ENCODE measurements at places on chromosomes 5 and 9. TPM values are rescaled to one million over a fixed set of nuclear protein-coding genes. Genes with fewer than 3 reads are reported as not detected.
A peak's percentile ranks its signal among the peaks of the same experiment; 100 is the strongest.

- no peak overlapping the region for H3K4me3 ChIP-seq
- no peaks in the 10 kb centered on the region for H3K4me1 ChIP-seq
- no peaks in the 10 kb centered on the region for H3K27me3 ChIP-seq
- H3K36me3 ChIP-seq: no peaks in the 10 kb centered on the region
- H3K27ac ChIP-seq: no peak overlapping the region
Measured at GRCh38 chr9:76707510-76707909, 56.7 kb upstream of the PCA3 start.

GRCh38 chr5:72525816-72526215 lies 18.6 kb upstream of the ZNF366 start:
- H3K4me3 ChIP-seq: no peak overlapping the region
- no peaks in the 10 kb centered on the region for H3K27me3 ChIP-seq
- no peaks in the 10 kb centered on the region for H3K4me1 ChIP-seq
- no peaks in the 10 kb centered on the region for H3K36me3 ChIP-seq
- H3K27ac ChIP-seq: no peak overlapping the region

GRCh38 chr5:138459311-138459933 lies 5.9 kb upstream of the EGR1 start:
- no peaks in the 10 kb centered on the region for H3K36me3 ChIP-seq
- no peak overlapping the region for H3K27ac ChIP-seq
- no peaks in the 10 kb centered on the region for H3K27me3 ChIP-seq
- no peak for DNase-seq

GRCh38 chr5:141685591-141685990 lies 3.6 kb upstream of the ARAP3 start:
- no peaks in the 10 kb centered on the region for H3K36me3 ChIP-seq
- H3K4me3 ChIP-seq: no peak overlapping the region
- no peak overlapping the region for H3K27ac ChIP-seq
- peaks cover 18% of the 10 kb centered on the region for H3K4me1 ChIP-seq
- DNase-seq: no peak
- H3K27me3 ChIP-seq: no peaks in the 10 kb centered on the region

DNA sequence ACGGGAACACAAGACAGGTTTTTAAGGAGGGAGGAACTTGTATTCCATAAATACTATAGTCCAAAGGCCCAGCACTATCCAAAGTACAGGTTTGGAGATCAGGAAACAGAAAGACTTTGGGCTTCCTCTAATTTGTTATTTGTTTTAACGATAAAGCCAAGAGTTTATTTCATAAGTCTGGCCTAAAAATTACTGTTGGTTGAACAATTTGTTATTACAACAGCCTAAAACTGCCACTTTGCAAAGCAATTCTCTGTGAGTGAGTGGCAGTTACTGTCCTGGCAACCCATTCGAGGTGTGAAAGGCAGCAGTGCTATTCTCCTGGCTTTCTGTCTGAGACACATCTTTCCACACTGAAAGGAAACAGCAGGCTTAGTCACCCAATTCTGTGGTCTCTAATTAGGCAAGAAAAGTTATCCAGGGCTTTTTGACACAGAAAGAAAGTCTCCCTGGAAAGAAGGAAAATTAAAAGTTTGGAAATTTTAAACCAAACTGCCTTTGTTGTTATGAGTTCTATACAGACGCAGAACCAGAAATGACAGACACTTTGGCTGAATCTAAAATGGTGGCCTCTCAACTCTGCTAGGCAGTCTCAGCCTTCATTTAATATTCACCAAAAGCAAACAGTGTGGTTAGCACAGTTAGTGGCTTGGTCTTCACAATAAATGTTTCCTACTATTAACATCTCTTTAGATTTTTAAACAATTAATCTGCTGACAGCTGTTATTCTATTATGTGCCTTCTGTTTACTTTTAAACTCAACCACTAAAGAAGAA lies 33.9 kb downstream of the PSMB7 start:
- no peaks in the 10 kb centered on the region for H3K4me1 ChIP-seq
- no peak for DNase-seq
- no peak overlapping the region for H3K4me3 ChIP-seq
- H3K27ac ChIP-seq: no peak overlapping the region
- no peaks in the 10 kb centered on the region for H3K27me3 ChIP-seq

- no peaks in the 10 kb centered on the region for H3K36me3 ChIP-seq
- no peak for DNase-seq
- H3K4me1 ChIP-seq: no peaks in the 10 kb centered on the region
- H3K27ac ChIP-seq: no peak overlapping the region
- H3K27me3 ChIP-seq: no peaks in the 10 kb centered on the region
Measured at GRCh38 chr5:111932628-111933027, 175.6 kb upstream of the NREP start.

- H3K4me3 ChIP-seq: no peak overlapping the region
- H3K27me3 ChIP-seq: no peaks in the 10 kb centered on the region
- H3K27ac ChIP-seq: no peak overlapping the region
- no peaks in the 10 kb centered on the region for H3K4me1 ChIP-seq
Measured at GRCh38 chr5:76169146-76169905, 86.1 kb downstream of the SV2C start.

DNA sequence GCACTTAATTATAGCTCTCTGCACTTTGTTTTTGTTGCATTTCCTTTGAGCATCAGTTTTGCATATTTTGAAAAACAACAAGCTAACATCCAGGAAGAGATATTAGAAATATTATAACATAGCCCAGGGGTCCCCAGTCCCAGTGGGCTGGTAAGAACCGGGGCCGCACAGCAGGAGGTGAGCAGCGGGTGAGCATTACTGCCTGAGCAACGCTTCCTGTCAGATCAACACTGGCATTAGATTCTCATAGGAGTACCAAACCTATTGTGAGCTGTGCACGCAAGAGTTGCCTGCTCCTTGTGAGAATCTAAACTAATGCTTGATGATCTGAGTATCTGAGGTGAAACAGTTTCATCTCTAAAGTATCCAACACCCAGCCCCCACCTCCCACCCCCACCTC lies 675.9 kb upstream of the ZNF608 start:
- no peaks in the 10 kb centered on the region for H3K27me3 ChIP-seq
- H3K4me3 ChIP-seq: no peak overlapping the region
- DNase-seq: no peak

DNA sequence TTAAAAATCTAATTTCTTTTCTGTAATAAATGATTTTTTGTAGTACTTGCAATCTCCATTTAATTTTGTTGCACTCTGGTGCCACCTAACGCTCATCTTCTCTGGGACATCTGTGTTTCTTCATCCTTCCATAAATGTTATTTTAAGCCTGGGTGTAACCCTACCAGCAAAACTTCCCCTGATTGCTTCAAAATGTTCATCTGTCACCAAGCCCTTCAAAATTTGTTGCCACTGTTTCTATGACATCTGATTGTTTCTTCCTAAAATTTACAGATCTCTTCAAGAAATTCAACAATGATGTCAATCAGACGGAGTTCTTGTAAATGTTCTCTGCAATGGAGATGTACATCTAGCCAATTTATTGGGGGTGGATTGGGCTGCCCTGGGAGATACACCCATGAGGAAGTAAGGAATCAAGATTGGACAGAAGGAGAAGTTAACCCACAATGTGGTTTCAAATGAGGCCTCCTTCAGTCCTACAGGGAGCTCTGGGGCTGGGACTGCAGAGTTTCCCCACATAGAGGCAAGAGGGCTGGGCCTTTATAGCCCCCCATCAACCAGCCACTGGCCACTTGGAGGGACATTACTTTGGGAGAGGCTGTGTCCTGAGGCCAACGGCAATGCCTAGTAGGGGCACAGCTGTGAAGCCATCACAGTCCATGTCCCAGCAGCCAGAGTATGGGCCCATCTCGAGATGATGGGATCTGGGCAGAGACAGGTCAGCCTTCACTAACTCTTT lies 23.3 kb downstream of the MCTP1 start:
- no peaks in the 10 kb centered on the region for H3K4me1 ChIP-seq
- H3K27ac ChIP-seq: no peak overlapping the region
- DNase-seq: no peak
- no peaks in the 10 kb centered on the region for H3K27me3 ChIP-seq
- no peaks in the 10 kb centered on the region for H3K36me3 ChIP-seq

DNA sequence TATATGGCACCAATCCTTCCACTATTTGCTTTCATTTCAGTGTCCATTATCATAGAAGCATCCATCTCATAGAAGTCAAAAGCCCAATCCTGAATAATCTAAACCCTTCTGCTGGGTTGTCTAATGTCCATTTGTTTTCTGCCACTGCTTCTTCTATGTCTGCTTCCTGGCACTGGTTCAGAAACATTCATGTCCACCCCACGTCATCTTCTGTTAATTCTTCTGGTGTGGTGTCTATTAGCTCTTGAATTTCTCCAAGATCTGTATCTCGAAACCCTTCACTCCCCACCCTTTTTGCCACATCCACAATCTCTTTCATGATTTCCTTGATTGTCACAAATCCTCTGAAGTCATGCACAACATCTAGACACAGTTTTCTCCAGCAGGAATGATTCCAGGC lies 23.2 kb upstream of the GOLGA1 start:
- no peaks in the 10 kb centered on the region for H3K4me1 ChIP-seq
- H3K27me3 ChIP-seq: no peaks in the 10 kb centered on the region
- no peak for DNase-seq
- H3K36me3 ChIP-seq: 0 out of 2 replicates have a peak, but pooled peaks cover 2% of the 10 kb centered on the region

DNA sequence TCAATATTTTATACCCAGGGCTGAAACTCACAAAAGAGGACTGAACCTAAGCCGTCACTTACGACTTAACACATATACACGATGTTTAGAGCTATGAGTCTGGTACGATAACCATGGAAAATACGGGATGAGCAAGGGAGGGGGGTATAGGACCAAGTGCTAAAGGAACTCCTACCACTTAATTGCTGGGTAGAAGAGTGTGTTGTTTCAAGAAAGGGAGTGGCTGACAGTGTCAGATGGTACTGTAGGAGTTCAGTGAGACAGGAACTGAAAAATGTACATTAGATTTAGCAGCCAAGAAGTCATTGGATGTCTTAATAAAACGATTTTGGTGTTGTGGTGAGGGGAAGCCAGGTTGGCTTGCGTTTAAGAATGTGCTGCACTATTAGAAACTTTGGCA lies 21.6 kb downstream of the SLC12A2 start:
- no peak for DNase-seq
- H3K27me3 ChIP-seq: no peaks in the 10 kb centered on the region
- no peaks in the 10 kb centered on the region for H3K36me3 ChIP-seq
- H3K27ac ChIP-seq: no peak overlapping the region
- no peak overlapping the region for H3K4me3 ChIP-seq
- no peaks in the 10 kb centered on the region for H3K4me1 ChIP-seq

DNA sequence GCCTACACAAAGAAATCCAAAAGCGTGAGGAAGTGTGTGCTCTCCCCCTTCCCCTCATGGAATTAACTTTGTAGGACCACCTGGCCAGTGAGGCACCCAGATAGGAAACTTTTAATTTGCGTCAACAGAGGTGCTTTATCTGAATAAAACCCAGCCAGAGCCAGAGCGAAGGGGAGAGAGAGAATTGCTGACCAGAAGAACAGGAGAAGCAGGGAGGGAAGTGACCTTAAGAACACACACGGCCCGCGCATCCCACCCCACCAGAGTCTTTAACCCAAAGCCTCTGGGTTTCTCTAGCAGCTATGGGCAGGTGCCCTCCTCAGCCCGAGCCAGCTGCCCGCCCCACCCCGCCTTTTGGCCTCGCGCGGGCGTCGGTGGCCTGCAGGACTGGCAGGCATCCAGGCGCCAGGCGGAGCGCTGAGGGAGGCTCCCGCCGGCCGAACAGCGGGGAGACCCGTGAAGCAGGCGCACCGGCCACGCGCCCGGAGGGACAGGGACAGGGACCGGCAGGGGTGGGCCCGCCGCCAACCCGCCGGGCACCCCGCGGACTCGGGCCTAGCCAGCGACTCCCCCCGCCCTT lies 580 bp downstream of the ERAP1 start:
- no peaks in the 10 kb centered on the region for H3K27me3 ChIP-seq
- H3K4me3 ChIP-seq: peak overlapping the region; percentile 70
- peak; percentile 73 for DNase-seq
- H3K36me3 ChIP-seq: no peaks in the 10 kb centered on the region

GRCh38 chr9:130276121-130276520 lies 10.6 kb downstream of the HMCN2 start:
- no peak for DNase-seq
- no peak overlapping the region for H3K4me3 ChIP-seq
- H3K27me3 ChIP-seq: no peaks in the 10 kb centered on the region
- no peaks in the 10 kb centered on the region for H3K36me3 ChIP-seq
- H3K4me1 ChIP-seq: no peaks in the 10 kb centered on the region

GRCh38 chr9:35414889-35415288 lies 75.0 kb upstream of the RUSC2 start:
- H3K27me3 ChIP-seq: no peaks in the 10 kb centered on the region
- H3K27ac ChIP-seq: no peak overlapping the region
- H3K36me3 ChIP-seq: no peaks in the 10 kb centered on the region
- H3K4me1 ChIP-seq: peaks cover 4% of the 10 kb centered on the region
- DNase-seq: no peak
- no peak overlapping the region for H3K4me3 ChIP-seq

DNA sequence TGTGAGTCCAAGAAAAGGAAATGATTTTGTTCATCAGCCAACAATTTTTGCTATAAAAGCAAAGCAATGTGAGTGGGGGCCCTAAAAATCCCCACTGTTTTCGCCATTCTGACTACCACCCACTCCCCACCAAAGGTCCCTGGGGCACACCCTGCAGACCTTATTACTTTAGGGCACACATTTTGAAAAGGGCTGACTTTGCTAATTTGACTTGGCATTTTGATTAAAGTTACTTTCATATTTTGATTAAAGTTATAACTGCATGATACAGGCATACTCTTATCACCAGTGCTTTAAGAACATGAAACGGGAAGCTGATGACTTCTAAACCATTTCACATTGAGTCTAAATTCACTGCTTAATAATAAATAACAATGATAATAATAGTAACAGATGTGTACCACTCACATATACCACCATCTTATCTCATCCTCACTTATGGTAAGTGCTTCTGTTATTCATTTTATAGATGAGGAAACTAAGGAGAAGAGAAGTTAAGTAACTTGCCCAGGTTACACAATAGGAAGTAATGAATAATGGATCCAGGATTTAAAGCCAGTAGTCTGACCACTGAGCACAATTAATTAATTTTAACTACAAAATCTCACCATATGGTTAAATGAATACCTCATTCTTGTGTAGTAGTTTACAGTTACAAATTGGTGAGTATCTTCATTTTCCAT lies 25.4 kb upstream of the NR3C1 start:
- H3K27ac ChIP-seq: no peak overlapping the region
- no peaks in the 10 kb centered on the region for H3K27me3 ChIP-seq
- H3K4me1 ChIP-seq: no peaks in the 10 kb centered on the region
- no peaks in the 10 kb centered on the region for H3K36me3 ChIP-seq
- no peak overlapping the region for H3K4me3 ChIP-seq

The DAB2IP gene
- 41.4 TPM for total RNA-seq

The FGD3 gene
- total RNA-seq: 1.4 TPM

The PLAC8L1 gene
- 0.92 TPM for total RNA-seq

The SVEP1 gene
- 0.36 TPM for total RNA-seq

The TMC1 gene
- total RNA-seq: 0.95 TPM

The SPATA9 gene
- not detected for total RNA-seq

The PHF24 gene
- total RNA-seq: 0.35 TPM

The SHROOM1 gene
- 5.7 TPM for total RNA-seq

The SH3RF2 gene
- 0.95 TPM for total RNA-seq

The TAF1L gene
- total RNA-seq: not detected

The PAEP gene
- total RNA-seq: not detected

The KIF12 gene
- 3.4 TPM for total RNA-seq

Data from H1 (cell line).